ENCODE measurements at places on chromosomes 2 and 18. TPM values are rescaled to one million over a fixed set of nuclear protein-coding genes. Genes with fewer than 3 reads are reported as not detected.
A peak's percentile ranks its signal among the peaks of the same experiment; 100 is the strongest.

The UNC50 gene
- 46.0 TPM for total RNA-seq

The KATNAL2 gene
- 3.6 TPM for total RNA-seq

DNA sequence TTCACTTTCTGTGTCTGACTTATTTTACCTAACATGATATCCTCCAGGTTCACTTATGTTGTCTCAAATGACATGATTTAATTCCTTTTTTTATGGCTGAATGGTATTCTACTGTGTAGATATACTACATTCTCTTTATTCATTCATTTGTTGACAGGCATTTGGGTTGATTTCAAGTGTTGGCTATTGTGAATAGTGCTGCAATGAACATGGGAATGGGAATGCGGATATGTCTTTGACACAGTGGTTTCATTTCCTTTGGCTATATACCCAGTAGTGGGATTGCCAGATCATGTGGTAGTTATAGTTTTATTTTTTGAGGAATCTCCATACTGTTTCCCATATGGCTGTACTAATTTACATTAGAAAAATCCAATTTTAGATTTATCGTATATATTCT lies 195.4 kb upstream of the KLHL14 start:
- no peaks in the 10 kb centered on the region for H3K27me3 ChIP-seq
- no peaks in the 10 kb centered on the region for H3K36me3 ChIP-seq
- no peak overlapping the region for H3K27ac ChIP-seq
- H3K4me3 ChIP-seq, result no peak overlapping the region

DNA sequence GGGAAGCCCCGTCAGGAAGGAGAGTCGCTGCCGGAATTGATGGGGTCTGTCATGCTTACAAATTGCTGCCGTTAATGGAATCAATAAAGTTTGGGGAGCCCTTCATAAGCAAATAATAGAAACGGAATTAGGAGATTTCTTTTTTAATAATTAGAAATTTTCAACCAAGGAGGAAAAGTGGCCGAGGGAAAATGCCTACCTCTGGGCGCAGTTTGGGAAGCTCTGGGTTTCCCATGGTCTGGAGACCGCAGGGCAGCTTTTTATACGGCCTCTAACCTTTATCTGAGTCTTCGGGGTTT lies 1.3 kb downstream of the EVX2 start:
- no peak overlapping the region for H3K27ac ChIP-seq
- no peaks in the 10 kb centered on the region for H3K36me3 ChIP-seq
- no peak overlapping the region for H3K4me3 ChIP-seq
- peaks cover 91% of the 10 kb centered on the region for H3K27me3 ChIP-seq
- no peaks in the 10 kb centered on the region for H3K4me1 ChIP-seq
- no peak for DNase-seq

DNA sequence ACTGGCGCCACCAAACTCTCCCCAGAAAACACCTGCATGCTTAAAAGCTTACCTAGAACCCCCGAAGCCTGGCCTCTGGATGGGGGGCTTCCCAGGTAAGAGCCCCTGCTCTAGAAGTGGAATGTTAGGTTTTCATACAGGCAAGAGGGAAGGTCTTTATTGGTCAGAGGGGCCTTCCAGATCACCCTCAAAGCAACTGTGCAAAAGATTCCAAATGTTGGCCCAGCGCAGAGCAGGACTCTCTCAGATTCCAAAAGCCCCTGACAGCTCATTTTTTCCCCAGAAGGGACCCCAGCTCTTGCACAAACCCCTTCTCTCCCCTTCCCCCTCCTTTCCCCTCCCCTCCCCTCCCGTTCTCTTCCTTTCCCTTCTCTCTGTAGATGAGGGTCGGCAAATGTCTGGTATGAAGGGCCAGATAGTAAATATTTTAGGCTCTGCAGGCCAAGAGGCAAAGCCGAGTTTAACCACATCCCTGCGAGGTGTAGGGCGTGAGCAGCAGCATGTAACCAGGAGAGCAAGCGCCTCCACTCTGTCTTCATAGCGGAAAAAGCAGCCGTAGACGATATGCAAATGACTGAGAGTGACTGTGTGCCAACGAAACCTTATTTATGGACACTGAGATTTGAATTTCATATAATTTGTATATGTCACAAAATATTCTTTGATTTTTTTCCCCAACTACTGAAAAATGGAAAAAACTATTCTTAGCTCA lies 116.9 kb downstream of the SMAD7 start:
- peaks cover 2% of the 10 kb centered on the region for H3K4me1 ChIP-seq
- no peak overlapping the region for H3K4me3 ChIP-seq
- no peaks in the 10 kb centered on the region for H3K36me3 ChIP-seq
- peak; percentile 15 for DNase-seq
- no peaks in the 10 kb centered on the region for H3K27me3 ChIP-seq

DNA sequence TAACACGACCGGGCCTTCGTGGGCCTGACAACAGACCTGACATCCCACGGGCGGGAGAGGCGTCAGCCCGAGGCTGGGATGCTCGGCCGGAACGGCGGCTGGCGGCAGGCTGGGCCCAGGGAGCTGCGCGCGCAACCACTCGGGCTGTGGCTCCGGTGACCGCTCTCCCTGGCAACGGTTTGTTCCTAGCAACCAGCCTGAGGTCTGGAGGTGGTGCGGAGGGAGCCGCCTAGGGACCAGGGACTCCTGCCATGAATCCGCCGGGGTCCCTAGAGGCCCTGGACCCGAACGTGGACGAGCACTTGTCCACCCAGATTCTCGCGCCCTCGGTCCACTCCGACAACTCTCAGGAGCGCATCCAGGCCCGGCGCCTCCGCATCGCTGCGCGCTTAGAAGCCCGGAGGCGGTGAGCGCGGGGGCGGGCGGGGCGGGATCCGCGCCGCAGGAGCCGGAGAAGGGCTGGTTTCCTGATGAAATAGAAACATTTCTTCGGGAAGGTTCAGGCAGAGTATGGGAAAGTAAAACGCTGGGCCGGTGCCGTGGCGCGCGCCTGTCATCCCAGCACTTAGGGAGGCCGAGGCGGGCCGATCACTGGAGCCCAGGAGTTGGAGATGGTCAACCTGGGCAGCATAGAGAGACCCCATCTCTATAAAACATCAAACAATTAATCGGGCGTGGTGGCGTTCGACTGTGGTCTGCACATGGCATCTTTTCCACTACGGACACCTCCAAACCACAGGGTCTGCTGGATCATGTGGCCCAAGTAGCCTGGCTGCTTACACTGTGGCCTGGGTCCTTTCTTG lies at the start of gene DRC1:
DRC1 (plus strand) TSS at position 182 of the 803 bp plus-strand sequence; CDS start at position 252, 70 bp downstream.
- H3K27me3 ChIP-seq, result no peaks in the 10 kb centered on the region
- H3K27ac ChIP-seq, result no peak within 1 kb of the TSS
- H3K4me3 ChIP-seq, result no peak within 1 kb of the TSS
- H3K36me3 ChIP-seq, result no peaks in the 10 kb centered on the region
- no peaks in the 10 kb centered on the region for H3K4me1 ChIP-seq
